Activated gamma-delta T cell (primary cell): ENCODE measurements at places on chromosomes 11 and 22.

GRCh38 chr11:130001461-130002351 is 929 bp downstream of the PRDM10 start:
- DNase-seq = peak; percentile 74

DNA sequence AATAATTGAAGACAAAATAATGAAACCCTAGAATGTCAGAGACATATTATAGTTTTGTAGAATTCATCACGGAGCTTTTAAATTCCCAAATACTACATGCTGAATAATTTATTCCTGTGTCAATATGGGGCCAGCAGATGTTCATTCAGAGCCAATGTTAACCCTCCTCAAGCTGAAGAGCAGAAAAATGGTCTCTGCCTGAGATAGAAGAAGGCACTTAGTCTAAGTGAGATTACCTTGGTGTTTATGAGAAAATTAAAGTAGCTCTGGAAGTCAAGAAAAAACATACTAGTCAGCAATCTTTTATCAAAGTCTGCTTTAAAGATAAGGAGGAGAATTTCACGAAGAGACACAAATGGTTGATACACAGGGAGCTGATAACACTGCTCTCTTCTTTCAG is 328.2 kb downstream of the TTC28 start:
- DNase-seq = no peak

DNA sequence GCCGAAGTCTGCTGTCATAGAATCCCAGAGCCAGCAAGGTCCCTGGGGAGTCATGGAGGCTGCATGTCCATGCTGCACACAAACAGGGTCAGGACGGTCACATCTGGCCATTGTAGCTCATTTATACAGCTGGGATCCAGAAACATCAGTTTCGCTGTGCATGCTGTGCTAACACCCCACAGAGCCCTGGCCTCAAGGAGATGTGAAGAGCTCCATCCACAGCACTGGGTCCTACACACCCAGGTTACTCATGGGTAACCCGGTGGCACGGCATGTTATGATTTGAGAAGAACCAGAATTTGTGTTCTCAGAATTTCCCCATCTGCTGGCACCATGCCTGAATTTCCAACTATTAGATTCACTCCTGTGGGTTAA is 146.3 kb upstream of the ARHGAP20 start:
- DNase-seq = no peak

- DNase-seq = no peak
These were observed 51.8 kb downstream of the GALNT18 start for GRCh38 chr11:11569936-11570491.

- no peak for DNase-seq
These were observed 1.6 kb downstream of the NELL1 start for GRCh38 chr11:20670932-20671403.

GRCh38 chr11:93512073-93512475 is 31.1 kb downstream of the SMCO4 start:
- no peak for DNase-seq

DNA sequence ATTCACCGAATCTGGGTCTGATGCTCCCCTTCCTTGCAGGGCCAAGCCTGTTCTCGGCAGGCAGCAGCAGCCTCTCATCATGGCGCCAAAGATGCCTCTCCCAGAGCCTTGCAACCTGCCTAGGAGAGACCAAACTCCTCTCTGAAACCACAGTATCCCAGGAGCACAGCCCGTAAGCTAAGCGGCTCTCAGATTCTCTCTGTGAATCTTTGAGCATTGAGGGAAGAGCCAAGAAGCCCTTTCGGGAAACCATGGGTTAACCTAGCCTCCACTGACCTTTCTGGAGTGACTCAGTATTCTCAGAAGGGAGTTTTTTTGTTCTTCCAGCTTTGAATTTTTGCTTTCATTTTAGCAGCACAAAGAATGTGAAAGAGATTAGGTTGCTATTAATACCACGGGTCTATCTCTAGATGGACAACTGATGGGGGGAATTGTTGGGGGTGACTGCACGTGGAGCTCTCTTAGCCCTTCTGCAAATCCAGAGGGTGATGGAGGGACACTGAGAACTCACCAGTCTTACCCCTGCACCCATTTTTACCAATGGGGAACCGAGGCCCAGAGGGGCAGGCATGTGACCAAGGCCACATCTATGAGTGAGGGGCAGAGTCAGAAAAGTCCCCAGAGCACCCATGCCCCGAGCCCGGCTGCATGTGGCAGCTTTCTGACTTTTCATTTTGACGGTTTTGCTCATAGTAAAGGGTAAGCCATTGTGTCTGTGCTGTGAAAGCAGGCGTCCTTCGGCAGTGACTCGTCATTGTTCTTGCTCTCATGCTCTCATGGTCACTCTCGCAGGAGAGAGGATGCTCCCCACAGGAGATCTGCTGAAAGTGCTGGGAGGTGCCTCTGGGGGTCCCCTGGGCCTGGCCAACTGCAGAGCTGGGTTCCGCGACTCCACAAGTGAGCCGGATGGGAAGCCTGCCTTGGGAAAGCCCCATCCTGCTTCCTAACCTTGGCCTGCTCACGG is 36.0 kb downstream of the IRAG1 start:
- DNase-seq = no peak
